ENCODE measurements at places on chromosomes 5 and 9.

DNA sequence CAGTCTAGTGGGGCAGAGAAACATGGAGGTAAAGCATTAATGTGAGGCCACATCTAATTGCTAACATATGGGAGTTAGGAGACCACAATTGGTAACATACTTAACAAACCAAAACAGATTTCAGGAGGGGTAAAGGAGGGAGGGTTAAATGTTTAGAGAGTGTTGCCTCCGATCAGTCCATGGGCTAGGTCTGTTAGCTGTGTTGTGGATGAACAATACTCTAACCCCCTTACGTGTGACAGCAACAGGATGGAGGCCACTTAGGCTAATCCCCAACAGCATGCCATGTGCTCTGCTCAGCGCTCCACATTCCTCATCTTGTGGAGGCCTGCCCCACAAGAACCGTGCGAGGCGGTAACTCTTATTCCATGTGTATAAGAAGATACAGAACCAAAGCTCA lies 167.0 kb downstream of the CRB2 start:
- no peak for DNase-seq

GRCh38 chr5:135493406-135494180 lies 41.4 kb upstream of the TIFAB start:
- DNase-seq, result no peak

- no peak for DNase-seq
These were observed 191.9 kb downstream of the EBF1 start for GRCh38 chr5:158907856-158908255.

DNA sequence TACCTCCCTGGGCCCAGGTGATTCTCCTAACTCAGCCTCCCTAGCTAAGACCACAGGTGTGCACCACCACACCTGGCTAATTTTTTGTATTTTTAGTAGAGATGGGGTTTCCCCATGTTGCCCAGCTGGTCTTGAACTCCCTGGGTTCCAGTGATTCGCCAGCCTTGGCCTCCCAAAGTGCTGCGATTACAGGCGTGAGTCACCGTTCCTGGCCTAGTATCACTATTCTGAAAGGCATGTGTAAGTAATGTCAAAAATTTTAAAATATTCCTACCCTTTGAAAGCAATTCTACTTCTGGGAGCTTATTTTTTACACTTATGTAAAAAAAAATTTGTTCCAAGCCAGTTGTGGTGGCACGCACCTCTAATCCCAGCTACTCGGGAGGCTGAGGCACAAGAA lies 27.1 kb upstream of the TLE1 start:
- no peak for DNase-seq

GRCh38 chr9:129138476-129139232 lies 27.4 kb downstream of the PTPA start:
- DNase-seq, result peak; percentile 84

DNA sequence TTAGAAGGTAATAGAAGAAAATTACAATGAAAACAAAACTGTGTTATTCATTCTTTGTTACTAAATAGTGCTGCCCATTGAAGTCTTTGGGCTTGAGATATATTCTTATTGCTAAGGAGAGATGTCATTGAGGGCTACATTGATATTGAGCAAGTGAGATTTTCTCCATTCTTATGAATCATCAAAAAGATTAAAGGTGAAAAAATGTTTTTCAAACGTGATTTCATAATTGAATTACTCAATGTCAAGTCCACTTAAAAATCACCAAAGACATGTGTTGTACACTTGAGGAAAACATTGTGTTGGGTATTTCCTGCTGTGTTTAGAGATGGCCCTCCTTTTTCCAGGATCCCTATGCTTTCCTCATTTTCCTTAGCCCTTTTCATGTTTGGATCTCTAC lies 448.1 kb downstream of the NFIB start:
- no peak for DNase-seq

- no peak for DNase-seq
These were observed 85.2 kb downstream of the ARSB start for GRCh38 chr5:78899922-78900362.

DNA sequence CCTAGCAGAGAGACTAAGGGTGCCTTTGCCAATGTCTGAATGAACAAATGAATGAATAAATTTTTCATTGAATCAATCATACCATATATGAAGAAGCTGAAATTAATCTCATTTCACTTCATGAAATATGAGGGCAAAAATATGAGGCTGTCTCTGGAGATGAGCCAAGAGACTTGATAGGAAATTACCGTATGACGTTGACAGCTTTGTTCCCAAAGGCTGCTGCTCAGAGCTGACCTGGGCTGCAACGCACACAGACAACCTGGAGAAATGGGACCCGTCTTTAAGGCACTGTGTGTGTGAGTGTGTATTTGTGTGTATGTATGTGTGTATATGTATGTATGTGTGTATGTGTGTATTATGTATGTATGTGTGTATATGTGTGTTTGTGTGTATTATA lies 226.1 kb downstream of the IRX2 start:
- DNase-seq, result no peak

DNA sequence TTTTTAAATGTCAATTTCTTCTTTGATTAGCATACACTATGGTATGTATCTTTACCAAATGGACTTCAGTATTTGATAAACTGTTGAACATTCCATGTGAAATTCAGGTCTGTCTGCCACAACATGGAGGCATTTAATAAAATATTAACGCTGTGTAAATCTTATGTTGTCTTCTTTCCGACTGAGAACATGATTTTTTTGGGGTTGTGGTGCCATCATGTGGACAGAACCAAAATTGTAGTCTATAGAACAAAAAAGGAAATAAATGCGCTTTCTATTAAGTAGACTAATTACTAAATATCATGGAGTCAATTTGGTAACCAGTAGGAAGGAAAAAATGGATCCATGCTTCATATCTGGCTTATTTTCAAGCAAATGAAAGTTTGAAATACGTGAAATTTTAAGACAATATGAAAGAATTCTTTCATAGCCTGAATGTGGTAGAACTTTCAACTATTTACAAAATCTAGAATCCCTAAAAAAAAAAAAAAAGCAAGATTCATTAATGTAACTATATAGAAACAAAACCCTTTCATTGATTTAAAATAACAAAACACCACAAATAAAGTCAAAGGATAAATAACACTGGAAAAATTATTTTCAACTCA lies 2.8 kb upstream of the PLK2 start:
- no peak for DNase-seq

GRCh38 chr5:146340260-146341081 lies 1.8 kb downstream of the POU4F3 start:
- peak; percentile 65 for DNase-seq

DNA sequence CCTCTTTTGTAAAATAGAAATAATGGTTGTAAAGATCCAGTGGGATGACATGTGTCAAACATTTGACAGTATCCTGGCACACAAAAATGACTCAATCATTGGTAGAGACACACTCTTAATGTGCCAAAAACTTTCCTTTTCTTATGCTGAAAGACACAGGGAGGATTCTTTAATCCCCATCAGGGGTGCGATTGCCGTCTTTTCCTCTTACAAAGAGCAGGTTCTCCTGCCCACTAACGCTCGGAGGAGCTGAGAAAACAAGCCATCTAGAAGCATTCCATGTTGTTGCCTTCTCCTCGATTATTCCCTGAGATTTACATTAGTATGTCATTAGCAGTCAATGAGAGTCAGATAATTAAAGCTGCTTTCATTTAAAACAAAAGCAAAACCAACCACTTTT lies 342.6 kb upstream of the CCNH start:
- no peak for DNase-seq

- peak; percentile 75 for DNase-seq
These were observed 24.4 kb upstream of the LMX1B start for GRCh38 chr9:126589349-126589748.

DNA sequence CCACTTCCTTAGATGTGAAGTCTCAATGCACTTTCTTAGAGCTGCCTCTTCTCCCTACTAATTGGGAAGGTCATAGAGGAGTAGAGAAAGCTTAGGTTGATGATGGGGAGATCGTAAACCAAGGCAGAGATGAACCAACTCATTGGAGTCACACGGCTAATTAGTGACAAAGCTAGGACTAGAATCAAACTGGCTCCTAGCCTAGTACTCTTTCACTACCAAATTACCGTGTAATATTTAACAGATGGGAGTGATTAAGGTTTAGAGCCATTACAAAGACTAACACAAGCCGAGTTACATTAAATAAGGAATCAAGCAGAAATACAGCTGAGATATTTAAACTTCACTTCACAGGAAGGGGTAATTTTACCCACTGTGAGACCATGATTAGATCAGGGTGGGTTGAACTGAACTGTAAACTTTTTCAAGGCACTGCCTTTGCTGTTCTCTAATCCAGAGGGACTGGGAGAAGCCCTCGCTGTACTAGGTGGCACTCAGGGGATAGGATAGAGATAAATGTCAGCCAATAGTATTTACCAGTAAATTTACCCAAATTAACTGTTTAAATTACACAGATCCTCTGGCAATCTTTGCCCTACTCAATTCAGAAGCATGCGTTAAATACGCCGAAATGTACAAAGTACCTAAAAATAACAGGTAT lies 166.4 kb upstream of the PIK3R1 start:
- DNase-seq, result no peak
